Renal cortical epithelial cell (primary cell): ENCODE measurements at places on chromosomes 1 and 21.

- DNase-seq: no peak
Observed at GRCh38 chr1:68570871-68571270, 74.0 kb upstream of the DEPDC1 start.

- peak; percentile 82 for DNase-seq
Observed at GRCh38 chr1:206814716-206815341, 42.5 kb upstream of the IL10 start.

GRCh38 chr1:91851130-91852010 lies 34.6 kb downstream of the TGFBR3 start:
- DNase-seq: peak; percentile 71

- DNase-seq: no peak
Observed at GRCh38 chr1:22129501-22130117, 13.3 kb downstream of the WNT4 start.
